ENCODE measurements at places on chromosomes 4 and X. TPM values are rescaled to one million over a fixed set of nuclear protein-coding genes. Genes with fewer than 3 reads are reported as not detected.

- no peaks in the 10 kb centered on the region for H3K36me3 ChIP-seq
- no peak overlapping the region for H3K4me3 ChIP-seq
- H3K27ac ChIP-seq = no peak overlapping the region
- no peaks in the 10 kb centered on the region for H3K27me3 ChIP-seq
- DNase-seq = no peak
These were observed 14.8 kb upstream of the PAQR3 start for GRCh38 chr4:78953769-78954666.

GRCh38 chr4:26162101-26162500, 158.7 kb upstream of the RBPJ start:
- no peak overlapping the region for H3K27ac ChIP-seq
- no peaks in the 10 kb centered on the region for H3K27me3 ChIP-seq
- DNase-seq = peak; percentile 18
- no peaks in the 10 kb centered on the region for H3K4me1 ChIP-seq

DNA sequence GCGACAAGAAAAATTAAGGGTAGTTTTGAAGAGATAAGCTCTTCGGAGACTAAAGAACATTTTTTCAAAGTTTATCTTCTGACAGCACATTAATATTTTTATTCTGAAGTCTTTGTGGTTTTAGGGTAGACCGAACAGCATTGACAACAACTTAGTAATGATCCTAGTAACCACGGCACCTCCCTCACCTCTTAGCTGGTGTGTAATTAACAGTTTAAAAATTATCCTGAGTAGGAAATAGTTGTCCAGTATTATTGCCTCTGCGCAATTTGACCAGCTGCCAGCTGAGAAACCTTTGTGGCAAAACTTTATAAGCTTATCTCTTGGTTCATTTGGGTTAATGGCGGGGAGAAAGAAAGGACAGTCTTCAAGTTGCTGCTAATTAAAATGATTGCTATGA, 213.6 kb downstream of the CBLL2 start:
- no peaks in the 10 kb centered on the region for H3K27me3 ChIP-seq
- H3K4me3 ChIP-seq = no peak overlapping the region
- H3K36me3 ChIP-seq = no peaks in the 10 kb centered on the region
- no peak overlapping the region for H3K27ac ChIP-seq
- H3K4me1 ChIP-seq = no peaks in the 10 kb centered on the region
- DNase-seq = no peak

DNA sequence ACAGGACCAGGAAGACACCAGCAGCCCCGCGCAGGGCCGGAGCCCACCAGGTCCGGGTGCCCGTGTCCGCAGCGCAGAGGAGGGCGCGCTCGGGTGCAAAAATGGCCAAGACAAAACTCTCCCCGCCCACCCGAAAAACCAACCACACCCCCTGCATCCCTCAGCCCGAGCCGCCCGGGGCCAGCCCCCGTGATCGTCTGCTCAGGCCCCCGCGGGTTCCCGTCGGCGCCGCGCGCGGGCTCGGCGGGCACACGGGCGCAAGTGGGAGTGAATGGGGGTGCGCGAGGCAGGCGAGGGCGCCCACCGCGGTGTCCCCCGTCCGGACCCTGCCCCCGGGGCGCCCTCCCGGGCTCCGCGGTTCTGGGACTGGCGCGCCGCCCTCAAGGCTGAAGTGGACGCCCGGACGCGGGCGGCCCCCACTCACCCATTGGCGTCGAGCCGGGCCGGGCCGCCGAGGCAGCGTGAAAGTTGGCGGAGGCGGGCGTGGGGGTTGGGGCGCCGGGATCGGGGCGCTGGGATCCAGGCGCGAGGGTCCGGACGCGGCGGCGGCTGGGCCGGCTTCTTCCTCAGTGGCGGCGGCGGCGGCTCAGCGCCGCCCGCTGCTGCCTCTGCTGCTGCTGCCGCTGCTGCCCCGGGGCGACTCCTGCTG, 393 bp downstream of the SH3KBP1 start:
- H3K36me3 ChIP-seq = no peaks in the 10 kb centered on the region
- H3K4me1 ChIP-seq = no peaks in the 10 kb centered on the region
- H3K27ac ChIP-seq = no peak overlapping the region
- no peaks in the 10 kb centered on the region for H3K27me3 ChIP-seq
- DNase-seq = peak; percentile 17

DNA sequence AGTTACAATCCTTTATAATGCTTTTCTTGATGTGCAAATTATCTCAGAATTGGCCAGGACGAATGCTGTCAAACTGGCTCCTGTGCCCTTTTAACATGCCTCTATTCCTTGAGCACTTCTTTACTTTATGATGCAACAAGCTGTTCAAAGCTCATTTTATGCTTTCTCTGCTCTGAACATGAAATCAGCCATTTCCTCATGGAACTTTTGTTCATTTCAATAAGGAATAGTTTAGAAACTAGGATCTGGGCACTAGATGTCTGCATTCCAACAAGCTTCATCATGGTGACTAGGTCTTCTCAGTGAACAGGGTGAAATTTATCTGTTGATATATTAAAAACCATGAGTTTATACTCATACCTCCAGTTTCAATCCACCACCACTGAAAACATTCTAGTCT, 87.3 kb upstream of the TEX13A start:
- no peaks in the 10 kb centered on the region for H3K4me1 ChIP-seq
- peaks cover 27% of the 10 kb centered on the region for H3K27me3 ChIP-seq
- no peak for DNase-seq
- no peak overlapping the region for H3K27ac ChIP-seq
- no peaks in the 10 kb centered on the region for H3K36me3 ChIP-seq

MAGEA1 gene
- not detected for total RNA-seq

GRCh38 chrX:155611302-155611701, 1.4 kb downstream of the TMLHE start:
- H3K27me3 ChIP-seq = no peaks in the 10 kb centered on the region
- no peak overlapping the region for H3K4me3 ChIP-seq
- no peaks in the 10 kb centered on the region for H3K4me1 ChIP-seq
- DNase-seq = no peak
- no peaks in the 10 kb centered on the region for H3K36me3 ChIP-seq

TET2 gene
- 7.7 TPM for total RNA-seq

DNA sequence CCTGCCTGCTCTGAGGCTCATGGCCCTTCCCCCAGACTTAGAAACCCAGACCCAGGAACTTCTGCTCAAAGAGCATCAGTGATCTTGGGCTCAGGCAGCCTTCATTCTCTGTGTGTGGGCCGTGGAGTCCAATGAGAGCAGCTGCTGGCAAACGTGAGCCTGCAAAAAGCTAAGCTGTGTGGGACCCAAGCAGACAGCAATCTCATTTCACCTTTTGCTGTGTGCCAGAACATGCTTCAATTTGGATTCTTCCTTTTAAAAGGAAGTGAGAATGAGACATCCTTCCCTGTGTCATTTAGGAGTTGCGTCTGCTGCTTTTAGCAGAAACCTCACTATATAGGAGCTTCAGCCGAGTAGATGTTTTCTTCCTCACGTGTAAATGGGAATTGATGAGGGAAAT, 238.5 kb downstream of the EVC2 start:
- no peak for DNase-seq
- H3K4me1 ChIP-seq = no peaks in the 10 kb centered on the region
- no peak overlapping the region for H3K27ac ChIP-seq
- no peaks in the 10 kb centered on the region for H3K36me3 ChIP-seq

- H3K27ac ChIP-seq = no peak overlapping the region
- H3K4me3 ChIP-seq = no peak overlapping the region
- no peaks in the 10 kb centered on the region for H3K27me3 ChIP-seq
- no peaks in the 10 kb centered on the region for H3K36me3 ChIP-seq
- DNase-seq = no peak
These were observed 65.4 kb downstream of the NKX6-1 start for GRCh38 chr4:84433633-84434222.

- peak; percentile 62 for DNase-seq
- no peak within 1 kb of the TSS for H3K27ac ChIP-seq
- no peaks in the 10 kb centered on the region for H3K27me3 ChIP-seq
- no peaks in the 10 kb centered on the region for H3K36me3 ChIP-seq
- H3K4me3 ChIP-seq = peak within 1 kb of the TSS; percentile 81
These were observed at the start of gene TMEM131L for GRCh38 chr4:153466081-153466948. TMEM131L (plus strand) TSS chr4:153466360; CDS start chr4:153466398, 38 bp downstream.

DNA sequence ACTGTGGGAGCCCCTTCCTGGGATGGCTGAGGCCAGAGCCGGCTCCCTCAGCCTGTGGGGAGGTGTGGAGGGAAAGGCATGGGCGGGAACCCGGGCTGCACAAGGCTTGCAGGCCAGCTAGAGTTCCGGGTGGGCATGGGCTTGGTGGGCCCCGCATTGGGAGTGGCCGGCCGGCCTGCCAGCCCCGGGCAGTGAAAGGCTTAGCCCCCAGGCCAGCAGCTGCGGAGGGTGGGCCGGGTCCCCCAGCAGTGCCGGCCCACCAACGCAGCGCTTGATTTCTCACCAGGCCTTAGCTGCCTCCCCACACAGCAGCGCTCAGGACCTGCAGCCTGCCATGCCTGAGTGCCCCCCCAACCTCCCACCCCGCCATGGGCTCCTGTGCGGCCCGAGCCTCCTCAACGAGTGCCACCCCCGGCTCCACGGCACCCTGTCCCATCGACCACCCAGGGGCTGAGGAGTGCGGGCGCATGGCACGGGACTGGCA, 78.0 kb downstream of the COX7B2 start:
- no peak overlapping the region for H3K27ac ChIP-seq
- H3K27me3 ChIP-seq = no peaks in the 10 kb centered on the region
- H3K4me1 ChIP-seq = no peaks in the 10 kb centered on the region
- H3K36me3 ChIP-seq = no peaks in the 10 kb centered on the region
- DNase-seq = no peak
- no peak overlapping the region for H3K4me3 ChIP-seq

GRCh38 chr4:89021684-89022083, 35.3 kb downstream of the FAM13A start:
- H3K27me3 ChIP-seq = no peaks in the 10 kb centered on the region
- H3K4me1 ChIP-seq = no peaks in the 10 kb centered on the region
- no peaks in the 10 kb centered on the region for H3K36me3 ChIP-seq
- no peak overlapping the region for H3K27ac ChIP-seq
- DNase-seq = no peak

CPZ gene
- total RNA-seq = 1.1 TPM

ETDA gene
- total RNA-seq = not detected

DNA sequence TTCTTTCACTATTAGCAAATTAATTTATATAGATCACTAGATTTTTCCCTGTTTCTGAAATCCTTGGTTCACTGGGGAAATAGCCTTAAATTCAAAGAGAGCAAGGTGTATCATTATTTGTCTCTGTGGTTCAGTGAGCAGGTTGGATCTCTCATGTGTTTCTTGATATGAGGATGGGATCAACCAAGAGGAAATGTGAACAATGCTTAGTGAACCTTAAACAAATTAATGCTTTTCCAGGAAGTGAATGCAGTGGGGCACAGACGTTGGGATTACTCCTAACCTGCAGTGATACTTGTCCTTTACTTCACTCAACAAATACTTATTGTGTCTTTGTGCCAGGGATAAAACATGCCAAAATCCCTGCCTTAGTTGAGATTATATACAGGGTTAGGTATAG, 193.2 kb downstream of the SHROOM3 start:
- H3K36me3 ChIP-seq = no peaks in the 10 kb centered on the region
- H3K4me1 ChIP-seq = no peaks in the 10 kb centered on the region
- DNase-seq = no peak
- H3K4me3 ChIP-seq = no peak overlapping the region

GRCh38 chr4:107131295-107131694, 95.2 kb upstream of the DKK2 start:
- H3K27me3 ChIP-seq = no peaks in the 10 kb centered on the region
- H3K36me3 ChIP-seq = no peaks in the 10 kb centered on the region
- no peaks in the 10 kb centered on the region for H3K4me1 ChIP-seq
- DNase-seq = no peak

CFP gene
- 4.5 TPM for total RNA-seq

DNA sequence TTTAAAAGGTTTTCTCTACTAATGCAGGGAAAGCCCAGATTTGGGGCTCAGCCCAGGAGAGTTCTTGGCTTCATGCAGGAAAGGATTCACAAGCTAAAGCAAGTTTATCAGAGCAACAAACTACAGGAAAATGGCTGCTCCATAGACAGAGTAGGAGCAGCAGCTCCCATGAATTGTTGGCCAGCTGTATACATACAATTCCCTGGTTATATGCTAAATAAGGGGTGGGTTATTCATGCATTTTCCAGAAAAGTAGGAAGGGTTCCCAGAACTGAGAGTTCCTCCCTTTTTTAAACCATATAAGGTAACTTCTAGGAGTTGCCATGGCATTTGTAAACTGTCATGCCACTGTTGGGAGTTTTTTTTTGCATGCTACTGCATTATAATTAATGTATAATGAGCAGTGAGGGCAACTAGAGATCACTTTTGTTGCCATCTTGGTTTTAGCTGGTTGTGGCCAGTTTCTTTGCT, 2.6 kb downstream of the C4orf33 start:
- H3K4me3 ChIP-seq = no peak overlapping the region
- no peak overlapping the region for H3K27ac ChIP-seq
- no peaks in the 10 kb centered on the region for H3K27me3 ChIP-seq
- no peaks in the 10 kb centered on the region for H3K36me3 ChIP-seq
- DNase-seq = no peak

DNA sequence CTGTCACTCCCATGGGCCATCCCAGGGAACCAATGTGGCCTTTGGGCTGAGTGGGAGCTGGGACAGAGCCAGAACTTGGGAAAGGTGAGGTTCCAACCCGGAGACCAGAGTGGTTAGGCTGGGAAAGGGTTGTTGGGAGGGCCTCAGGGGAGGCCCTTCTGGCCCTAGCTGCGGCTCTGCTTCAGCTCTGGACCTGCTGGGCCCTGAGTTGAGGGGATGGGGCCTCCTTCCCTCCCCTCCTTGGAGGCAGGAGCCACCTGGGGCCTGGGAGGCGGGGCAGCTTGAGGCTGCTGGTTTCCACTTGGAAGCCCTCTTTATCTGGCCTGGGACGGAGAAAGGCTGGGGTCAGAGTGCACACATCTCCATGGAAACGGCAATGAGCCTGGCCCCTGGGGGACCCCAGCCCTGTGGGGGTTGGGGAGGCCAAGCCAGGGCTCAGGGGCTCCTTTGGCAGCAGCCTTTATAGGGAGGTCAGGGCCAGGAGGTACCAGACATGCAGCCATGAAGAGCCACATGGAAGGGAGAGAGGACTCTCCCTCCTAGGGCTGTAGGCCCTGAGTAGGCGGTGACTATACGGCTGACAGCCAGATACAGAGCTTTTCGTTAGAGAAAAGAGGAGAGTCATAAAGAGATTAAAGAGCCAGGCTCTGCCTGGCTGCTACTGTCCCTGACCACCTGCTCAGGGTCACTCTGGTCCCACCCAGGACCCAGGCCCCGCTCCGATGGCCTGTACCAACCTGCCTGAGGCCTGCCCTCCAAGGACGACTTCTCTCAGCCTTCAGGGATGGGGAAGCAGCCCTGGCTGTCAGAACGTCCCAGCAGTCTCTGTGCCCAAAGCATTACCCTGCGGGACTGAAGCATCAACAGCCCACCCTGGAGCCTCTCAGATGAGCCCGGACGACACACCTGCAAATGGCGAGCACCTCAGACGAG, 6.9 kb upstream of the NSD2 start:
- DNase-seq = no peak
- no peak overlapping the region for H3K4me3 ChIP-seq
- H3K4me1 ChIP-seq = peaks cover 3% of the 10 kb centered on the region
- no peaks in the 10 kb centered on the region for H3K36me3 ChIP-seq
- no peaks in the 10 kb centered on the region for H3K27me3 ChIP-seq

SYTL5 gene
- 6.3 TPM for total RNA-seq

Measured in adrenal gland (tissue), 19 donors.